ENCODE measurements at places on chromosomes 5 and 9. TPM values are rescaled to one million over a fixed set of nuclear protein-coding genes. Genes with fewer than 3 reads are reported as not detected.

DNA sequence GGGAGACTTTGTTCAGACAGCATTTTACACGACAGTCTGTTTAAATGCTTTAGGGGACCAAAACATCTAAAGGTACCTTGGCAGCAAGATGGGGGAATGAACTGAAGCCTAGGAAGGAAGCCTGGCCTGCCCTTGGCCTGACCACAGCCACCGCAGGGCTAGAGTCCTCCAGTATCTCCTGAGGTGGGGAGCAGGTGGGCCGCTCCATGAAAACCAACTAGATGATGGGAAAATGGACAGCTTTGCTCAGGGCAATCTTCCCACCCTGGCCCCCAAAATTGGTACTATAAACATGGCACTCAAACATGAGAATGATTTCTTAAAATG lies 153.3 kb downstream of the AUH start:
- no peak for DNase-seq

PCDHGA4 gene
- 2.3 TPM for total RNA-seq

ABLIM3 gene
- total RNA-seq = 0.29 TPM

DNA sequence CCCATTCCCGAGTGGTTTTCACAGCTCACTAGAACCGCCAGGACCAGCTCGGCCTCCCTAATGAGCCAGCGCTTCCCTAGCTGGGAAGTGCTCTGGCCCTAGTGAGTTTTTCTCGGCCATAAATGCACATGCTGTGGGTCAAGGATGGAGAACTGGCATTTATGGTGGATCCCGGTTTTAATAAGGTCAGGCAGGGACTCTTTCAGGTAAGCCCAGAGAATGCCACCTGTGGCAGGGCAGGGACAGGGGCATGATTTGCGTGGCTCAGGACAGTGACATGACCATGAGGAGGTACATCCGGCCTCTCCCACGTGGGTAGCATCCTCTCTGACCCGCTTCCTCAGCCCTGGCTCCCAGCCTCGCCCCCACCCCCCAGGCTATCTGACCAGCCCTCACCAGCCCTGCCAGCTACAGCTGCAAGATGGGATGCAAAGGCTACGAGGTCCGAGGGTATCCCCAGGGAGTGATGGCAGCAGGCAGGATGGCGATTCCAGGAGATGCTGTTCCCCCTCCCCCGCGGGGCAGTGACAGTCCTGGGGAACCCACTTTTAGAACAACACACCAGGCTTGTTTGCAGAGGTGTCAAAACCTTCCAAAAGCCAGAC lies 60.3 kb upstream of the ADAMTS2 start:
- peak; percentile 14 for DNase-seq

- no peak for DNase-seq
Observed at GRCh38 chr9:129900263-129901027, 65.2 kb downstream of the USP20 start.

DNA sequence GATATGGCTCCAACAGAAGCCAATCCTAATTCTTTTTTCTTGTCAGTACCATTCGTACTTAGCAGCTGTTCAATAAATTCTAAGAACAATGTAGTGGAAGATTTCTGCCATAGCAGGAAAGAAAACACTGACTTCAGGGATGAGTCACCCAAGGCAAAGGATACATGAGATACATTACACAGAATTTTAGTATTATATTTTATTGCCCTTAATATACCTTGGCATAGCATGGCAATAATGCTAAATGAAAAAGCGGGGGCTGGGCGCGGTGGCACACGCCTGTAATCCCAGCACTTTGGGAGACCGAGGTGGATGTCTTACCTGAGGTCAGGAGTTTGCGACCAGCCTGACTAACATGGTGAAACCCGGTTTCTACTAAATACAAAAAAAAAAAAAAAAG lies 619.1 kb upstream of the DAB2 start:
- no peak for DNase-seq

DNA sequence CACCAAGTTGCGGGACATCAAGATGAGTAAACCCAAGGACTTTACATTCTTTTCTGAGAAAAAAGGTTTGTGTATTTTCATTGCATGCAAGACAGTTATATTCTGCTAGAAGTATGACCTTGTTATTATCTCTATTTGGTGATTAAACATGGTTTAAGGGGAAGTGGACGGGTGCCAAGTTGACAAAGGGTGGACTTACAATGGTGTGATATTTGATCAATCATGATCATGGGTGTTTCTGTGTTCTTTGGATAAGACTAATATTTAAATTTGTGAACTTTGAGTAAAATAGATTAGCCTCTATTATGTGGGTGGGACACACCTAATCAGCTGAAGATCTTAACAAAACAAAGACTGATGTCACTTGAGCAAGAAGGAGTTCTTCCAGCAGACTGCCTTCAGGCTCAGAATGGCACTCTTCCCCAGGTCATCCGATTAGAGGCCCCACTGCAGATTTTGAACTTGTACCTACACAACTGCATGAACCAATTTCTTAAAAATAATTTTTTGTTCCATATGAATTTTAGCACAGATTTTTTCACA lies 782.9 kb downstream of the CDH12 start:
- no peak for DNase-seq

ASPN gene
- total RNA-seq = not detected

DNA sequence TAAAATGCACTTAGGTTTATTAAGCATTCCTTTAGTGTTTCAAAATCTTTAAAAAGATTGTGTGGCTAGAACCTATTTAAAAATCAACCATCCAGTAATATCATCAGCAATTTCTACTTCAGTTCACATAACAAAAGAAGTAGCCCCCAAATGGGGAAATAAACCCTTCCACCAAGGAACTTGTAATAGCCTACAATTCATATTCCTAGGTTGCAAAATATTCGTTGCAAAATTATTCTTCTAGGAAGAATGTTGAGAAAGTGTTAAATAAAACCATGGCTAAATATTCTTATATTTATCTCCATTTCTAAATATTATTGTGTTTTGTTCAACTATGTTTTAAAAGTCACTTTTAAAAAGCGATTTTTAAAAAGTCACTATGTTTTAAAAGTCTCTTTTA lies 177.9 kb upstream of the PRLR start:
- no peak for DNase-seq

GRIN1 gene
- total RNA-seq = 2.0 TPM
